ENCODE measurements at places on chromosomes 13 and 19.

DNA sequence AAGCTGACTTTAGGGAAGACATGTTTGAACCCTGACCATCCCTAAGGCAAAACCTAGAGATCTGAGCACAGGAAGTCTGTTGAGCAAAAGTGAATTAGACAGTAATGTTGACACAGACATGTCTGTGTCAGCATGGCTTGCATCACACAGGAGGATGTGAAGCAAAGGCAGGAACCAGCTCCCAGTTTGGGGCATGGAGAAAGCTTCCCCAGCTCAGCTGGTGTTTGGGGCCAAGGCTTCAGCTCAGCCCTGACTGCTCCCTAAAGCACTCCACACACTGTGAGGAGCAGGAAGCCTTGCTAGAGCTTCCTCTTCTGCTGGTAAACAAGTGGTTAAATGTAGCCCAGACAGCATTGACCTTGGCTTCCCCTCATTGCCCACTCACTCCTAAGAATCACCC lies 153.8 kb upstream of the UBL3 start:
- no peak for DNase-seq

DNA sequence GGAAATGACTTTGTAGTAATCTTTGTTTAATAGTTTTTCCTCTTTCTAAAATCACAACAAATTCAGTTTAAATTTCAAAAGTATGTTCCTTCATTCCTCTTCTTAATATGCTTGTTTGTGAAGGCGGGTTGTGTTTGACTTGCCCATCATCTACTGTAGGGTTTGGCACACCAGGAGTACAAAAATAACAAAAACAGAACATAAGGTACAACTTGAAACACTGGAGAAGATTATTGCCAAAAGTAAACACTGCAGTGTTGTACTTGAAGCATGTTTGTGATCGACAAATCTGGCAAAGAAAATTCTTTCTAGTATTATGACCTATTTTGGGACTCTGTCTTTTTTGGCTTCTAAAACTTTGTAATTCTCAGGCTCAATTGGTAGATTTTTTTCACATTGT lies 518.6 kb downstream of the SLITRK5 start:
- no peak for DNase-seq

- no peak for DNase-seq
Measured at GRCh38 chr13:113105032-113105920, at the start of gene F7. F7 (plus strand) TSS chr13:113105791; CDS start chr13:113105842, 51 bp downstream.

DNA sequence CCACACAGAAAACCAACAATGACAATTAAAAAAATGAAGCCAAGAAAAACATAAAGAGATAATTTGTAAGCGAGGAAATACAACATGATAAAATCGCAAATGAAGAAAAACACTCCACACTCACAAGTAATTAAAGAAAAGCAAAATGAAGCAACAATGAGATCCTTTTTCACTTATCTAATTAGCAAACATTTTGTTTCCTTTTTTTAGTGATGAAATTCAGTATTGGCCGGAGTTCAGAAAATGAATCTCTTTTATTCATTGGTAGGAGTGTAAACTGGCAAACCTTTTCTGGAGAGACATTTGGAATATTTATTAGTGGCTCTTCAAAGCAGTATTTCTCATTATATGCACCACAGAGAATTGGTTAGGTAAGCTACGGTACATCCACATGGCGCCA lies 70.6 kb upstream of the POMP start:
- DNase-seq, result no peak

DNA sequence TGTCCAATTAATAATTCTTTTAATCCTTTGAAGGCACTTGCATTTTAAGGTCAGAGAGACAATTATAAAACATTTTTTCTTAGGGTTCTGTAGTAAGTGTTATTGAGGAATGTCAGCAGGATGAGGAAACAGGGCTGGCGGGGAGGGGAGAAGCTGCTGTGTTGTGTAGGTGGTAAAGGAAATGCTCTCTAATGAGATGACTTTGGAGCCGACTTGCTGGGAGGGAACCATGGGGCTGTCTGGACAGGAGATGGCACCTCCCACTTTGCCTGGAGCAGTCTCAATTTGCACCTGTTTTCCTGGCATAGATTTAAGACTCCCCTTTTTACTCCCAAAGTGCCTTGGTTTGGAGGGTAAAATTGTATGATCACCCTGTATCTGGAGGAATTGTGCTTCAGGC lies 230.4 kb downstream of the ATP8A2 start:
- DNase-seq, result no peak

DNA sequence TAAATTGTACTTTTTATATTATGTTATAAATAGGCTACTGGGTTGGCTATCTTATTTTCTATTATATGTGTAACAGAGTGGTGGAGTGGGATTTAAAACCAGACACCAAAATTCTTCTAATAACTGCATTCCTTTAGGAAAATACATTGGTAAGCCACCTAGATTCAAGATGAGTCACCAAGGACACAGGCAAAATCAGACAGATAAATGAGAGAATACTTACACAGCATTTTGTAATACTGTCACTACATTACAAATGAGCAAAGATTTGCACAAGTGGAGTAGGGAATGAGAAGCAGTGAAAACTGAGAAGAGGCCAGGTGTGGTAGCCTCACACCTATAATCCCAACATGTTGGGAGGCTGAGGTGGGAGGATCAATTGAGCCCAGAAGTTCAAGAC lies 6.2 kb upstream of the SPART start:
- no peak for DNase-seq

DNA sequence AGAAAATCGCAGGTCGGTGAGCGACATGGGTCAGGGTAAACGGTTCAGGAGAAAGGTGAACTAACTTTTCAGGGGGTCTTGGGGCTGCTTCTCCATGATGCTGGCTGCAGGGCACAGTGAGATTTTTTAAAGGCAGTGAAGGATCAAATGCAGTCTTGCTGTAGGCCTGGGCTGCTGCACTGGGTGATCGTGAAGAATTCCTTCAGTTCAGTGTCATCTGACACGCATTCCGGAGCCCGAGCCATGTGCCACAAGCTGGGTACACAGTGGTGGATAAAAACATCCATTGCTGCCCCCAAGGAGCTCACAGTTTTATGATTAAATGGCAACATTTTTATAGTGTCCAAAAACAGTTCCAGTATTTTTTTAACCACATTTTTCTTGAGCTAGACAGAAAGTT lies 56.3 kb upstream of the GPR12 start:
- no peak for DNase-seq

- peak; percentile 46 for DNase-seq
Measured at GRCh38 chr19:43525836-43526771, 897 bp downstream of the ETHE1 start.

- no peak for DNase-seq
Measured at GRCh38 chr13:30341815-30342570, 34.6 kb upstream of the KATNAL1 start.

DNA sequence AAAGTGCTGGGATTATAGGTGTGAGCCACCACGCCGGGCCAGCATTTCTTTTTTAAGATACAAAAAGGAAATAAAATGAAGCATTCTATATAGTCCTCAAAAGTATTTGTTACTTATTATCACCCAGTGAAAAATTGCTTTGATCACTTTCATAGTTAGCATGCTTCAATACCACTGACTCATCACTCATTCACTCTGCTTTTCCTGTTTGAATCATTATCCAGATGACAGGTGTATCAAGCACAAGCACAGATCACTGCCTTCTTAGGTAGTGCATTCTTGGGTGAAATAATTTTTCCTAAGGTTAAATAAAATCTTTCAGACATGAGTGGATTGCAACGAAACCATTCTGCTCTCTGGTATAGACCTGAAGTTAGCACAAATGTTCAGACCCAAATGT lies 35.8 kb upstream of the SPART start:
- DNase-seq, result no peak

- DNase-seq, result no peak
Measured at GRCh38 chr19:44785993-44786392, 8.3 kb downstream of the CBLC start.

- no peak for DNase-seq
Measured at GRCh38 chr19:5156231-5156986, 184.2 kb downstream of the PTPRS start.

- DNase-seq, result no peak
Measured at GRCh38 chr13:100951016-100951415, 276.4 kb upstream of the TMTC4 start.

GRCh38 chr19:7355151-7355820 lies 6.5 kb downstream of the ARHGEF18 start:
- no peak for DNase-seq

DNA sequence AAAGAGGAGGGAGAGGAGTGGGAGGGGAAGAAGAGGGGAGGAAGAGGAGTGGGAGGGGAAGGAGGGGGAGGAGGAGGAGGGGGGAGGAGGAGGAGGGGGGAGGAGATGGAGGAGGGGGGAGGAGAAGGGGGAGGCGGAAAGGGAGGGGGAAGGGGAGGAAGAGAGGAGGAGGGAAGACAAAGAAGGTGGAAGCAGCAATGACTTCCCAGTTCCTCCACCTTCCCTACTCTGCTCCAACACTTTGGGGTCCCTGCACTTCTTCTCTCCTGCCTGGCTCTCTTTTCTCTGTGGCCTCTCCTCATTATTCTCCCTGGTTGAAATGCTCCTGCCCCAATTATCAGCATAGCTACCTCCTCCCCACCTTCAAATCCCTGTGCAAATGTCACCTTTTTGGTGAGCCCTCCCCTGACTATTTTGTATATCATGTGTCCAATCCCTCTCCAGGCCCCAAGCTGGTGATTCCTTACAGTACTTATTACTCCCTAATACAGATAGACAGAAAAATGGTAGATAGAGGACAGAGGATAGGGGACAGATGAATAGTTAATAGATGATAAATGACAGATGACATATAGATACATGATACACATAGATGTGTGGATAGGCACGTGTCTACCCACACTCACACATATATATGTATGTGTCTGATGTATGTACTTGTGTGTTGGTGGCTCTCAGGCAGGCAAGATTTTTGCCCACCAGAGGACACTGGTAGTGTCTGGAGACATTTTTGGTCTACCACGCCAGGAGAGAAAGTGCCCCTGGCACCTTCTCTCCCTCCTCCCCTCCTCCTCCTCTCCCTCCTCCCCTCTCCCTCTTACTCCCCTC lies 25.2 kb downstream of the NLRP9 start:
- DNase-seq, result no peak

GRCh38 chr19:58034477-58034793 lies 610 bp downstream of the ZSCAN1 start:
- no peak for DNase-seq

GRCh38 chr19:48152551-48152950 lies 17.6 kb downstream of the LIG1 start:
- peak; percentile 51 for DNase-seq

DNA sequence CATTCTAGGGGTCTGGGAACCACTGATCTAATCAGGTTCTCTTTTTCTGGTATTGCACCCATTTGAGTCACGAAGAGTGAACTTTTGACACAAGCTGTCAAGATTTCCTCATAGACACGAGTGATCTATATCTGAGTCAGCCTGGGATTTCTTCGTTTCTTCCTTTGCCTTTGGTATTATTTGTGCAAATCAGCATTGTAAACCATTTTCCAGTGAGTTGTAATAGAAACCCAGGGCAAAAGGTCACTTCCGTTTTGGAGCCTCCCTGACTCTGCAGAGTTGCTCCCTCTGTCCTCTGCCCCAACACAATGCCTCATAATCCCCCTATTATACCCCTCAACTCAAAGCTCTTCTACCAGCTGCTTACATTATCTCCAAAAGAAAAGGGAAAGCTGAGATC lies 615.1 kb downstream of the EFNB2 start:
- DNase-seq, result no peak

GRCh38 chr19:21910318-21910717 lies 74.3 kb upstream of the ZNF43 start:
- DNase-seq, result no peak
